Glutamatergic neuron (in vitro differentiated cells): ENCODE measurements at places on chromosomes 12 and 14. TPM values are rescaled to one million over a fixed set of nuclear protein-coding genes. Genes with fewer than 3 reads are reported as not detected.

DNA sequence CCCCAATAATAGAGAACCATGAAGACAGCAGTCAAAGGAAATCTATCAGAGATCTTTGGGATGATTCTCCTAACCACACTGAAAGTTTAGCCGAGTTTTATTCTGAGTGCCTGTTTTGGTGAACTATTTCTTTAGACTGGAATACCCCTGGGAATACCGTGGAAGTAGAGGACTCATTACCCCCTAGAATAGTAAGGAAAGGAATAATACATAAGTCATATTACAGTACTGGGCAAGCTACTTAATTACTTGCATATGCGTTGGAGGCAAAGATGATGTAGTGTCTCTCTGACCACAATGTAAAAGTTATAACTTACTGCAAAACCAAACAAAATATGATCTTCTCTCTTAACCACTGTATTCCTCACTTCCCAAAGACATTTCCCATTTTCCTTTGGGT, 25.5 kb downstream of the ZC2HC1C start:
- peaks cover 6% of the 10 kb centered on the region for H3K36me3 ChIP-seq
- no peaks in the 10 kb centered on the region for H3K27me3 ChIP-seq
- DNase-seq = no peak

- peaks cover under 1% of the 10 kb centered on the region for H3K36me3 ChIP-seq
- no peak overlapping the region for H3K4me3 ChIP-seq
- peaks cover 12% of the 10 kb centered on the region for H3K27me3 ChIP-seq
- no peak overlapping the region for H3K27ac ChIP-seq
Measured at GRCh38 chr12:53048033-53048779, 1.7 kb upstream of the TNS2 start.

DNA sequence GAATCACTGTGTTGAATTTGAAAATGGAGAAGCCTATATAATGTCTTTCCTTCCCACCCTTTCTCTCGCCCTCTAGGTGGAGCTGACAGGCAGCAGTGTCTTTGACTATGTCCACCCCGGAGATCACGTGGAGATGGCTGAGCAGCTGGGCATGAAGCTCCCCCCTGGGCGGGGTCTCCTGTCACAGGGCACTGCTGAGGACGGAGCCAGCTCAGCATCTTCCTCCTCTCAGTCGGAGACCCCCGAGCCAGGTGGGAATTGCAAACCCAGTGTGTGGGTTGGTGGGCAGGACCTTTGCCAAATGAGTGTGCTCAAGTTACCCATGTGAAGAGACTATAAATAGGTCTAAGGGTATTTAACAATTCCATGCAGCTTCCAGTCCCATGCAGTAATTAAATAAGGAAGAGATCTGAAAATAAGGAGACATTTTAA, 274.7 kb downstream of the EGLN3 start:
- H3K36me3 ChIP-seq = no peaks in the 10 kb centered on the region
- DNase-seq = peak; percentile 78
- H3K4me1 ChIP-seq = peaks cover 8% of the 10 kb centered on the region
- peaks cover 2% of the 10 kb centered on the region for H3K27me3 ChIP-seq

The C12orf57 gene
- 184 TPM for total RNA-seq

DNA sequence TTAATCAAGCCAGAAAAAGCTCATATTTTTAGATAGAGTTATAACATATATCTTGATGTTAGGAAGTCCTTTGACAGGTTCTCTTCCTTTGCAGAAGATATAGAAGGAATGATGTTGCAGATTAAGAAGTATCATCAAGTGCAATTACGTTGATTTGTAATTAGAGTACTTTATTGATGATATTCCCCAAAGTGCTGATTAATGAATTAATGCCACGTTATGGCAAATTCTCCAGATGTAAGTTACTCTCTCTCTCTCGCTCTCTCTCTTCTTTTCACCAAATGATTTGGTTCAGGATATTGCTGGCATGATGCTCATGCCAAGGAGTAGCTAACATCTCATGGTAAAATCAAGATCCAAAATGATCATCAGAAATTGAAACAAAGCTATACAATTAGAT, 18.1 kb upstream of the CAND1 start:
- H3K4me1 ChIP-seq = no peaks in the 10 kb centered on the region
- DNase-seq = no peak
- H3K27ac ChIP-seq = no peak overlapping the region
- H3K4me3 ChIP-seq = no peak overlapping the region
- no peaks in the 10 kb centered on the region for H3K27me3 ChIP-seq
- H3K36me3 ChIP-seq = no peaks in the 10 kb centered on the region

DNA sequence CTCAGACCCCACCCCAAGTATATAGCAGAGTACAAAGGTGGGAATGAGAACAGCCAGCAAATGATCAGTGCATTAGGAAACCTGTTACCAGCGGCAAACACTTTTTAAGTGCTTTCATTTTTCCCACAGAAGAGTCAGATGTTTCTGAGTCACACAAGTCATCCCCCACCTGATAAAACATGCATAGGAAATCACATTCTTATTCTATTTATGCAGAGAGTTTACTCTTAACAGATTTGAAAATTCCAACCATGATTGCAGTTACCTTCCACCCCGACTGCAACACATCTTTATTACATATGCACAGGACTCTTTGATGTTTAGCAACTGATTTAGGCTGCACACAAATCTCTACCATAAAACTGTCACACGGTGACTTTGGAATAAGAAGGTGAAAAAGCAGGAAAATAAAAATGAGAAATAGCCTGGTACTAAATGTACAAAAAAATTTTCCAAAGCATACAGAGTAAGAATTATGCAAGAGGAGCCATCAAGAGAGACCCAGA, 236.4 kb downstream of the PAWR start:
- no peaks in the 10 kb centered on the region for H3K27me3 ChIP-seq
- no peak overlapping the region for H3K4me3 ChIP-seq
- H3K27ac ChIP-seq = no peak overlapping the region
- no peaks in the 10 kb centered on the region for H3K4me1 ChIP-seq
- no peaks in the 10 kb centered on the region for H3K36me3 ChIP-seq
